Stimulated activated CD8-positive, alpha-beta memory T cell treated with anti-CD3 and anti-CD28 coated beads, Interleukin-4, amount 100 ng/mL, for 1 hour (primary cell): ENCODE measurements at places on chromosomes 12 and 14.

DNA sequence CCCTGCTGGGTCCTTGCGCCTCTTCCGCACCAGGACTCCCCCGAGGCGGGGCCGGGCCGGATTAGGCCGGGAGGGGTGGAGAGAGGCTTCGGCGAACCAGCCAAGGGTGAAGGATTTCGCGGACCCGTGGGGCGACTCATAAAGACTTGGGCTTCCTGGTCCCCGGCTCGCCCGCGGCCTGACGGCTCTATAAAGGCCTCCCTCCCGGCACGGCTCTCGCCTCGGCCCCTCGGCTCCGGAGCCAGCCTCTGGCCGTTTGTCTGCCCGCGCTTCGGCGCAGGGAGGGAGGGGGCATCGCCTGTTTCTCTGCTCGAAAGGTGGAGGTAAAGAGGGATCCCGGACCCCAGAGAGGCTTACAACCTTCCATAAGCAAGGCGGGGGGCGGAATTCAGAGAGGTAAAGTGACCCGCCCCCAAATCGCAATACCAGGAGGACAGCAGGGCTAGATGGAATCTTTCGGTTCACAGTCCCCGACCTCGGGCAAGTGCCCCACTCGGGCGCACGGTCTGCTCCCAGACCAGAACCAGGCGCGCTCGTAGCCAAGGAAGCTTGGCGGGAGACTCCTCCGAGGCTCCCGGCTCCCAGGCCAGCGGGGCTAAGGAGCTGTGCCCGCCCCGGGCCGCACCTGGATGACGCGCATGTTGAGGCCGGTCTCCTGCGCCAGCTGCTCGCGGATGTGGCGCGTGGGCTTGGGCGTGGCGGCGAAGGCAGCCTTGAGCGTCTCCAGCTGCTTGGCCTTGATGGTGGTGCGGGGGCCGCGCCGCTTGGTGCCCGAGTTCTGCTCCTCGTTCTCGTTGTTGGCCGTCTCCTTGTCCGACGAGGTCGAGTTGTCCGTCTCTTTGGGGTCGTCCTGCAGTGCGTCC, 3.9 kb downstream of the LHX5 start:
- DNase-seq = no peak

DNA sequence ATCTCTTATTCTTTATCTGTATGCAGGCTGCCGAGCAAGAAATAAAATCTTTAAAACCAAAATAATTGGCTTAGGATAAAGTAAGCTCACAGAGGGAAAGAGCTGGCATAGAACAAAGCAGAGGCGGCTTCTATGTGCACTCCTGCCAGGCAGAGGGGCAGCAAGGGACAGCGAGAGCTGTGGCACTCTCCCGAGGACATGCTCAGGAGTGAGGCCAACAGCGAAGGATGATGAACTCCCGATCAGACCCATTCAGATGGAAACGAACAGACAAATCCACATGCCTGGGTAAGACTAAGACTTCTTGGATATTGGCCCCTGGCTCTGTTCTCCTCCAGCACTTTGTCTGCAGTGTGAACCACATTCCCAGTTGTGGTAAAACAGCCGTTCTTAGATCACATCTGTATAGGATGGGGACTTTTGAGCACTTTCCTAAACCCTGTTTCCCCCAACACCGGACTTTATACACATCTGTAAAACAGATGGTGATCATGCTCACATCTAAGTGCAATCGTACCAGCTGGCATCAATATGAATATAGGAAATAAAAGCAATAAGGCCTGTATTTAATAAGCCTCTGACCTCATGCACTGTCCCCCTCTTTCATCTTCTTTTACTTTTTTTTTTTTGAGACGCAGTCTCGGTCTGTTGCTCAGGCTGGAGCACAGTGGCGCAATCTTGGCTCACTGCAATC, 134.1 kb downstream of the PPM1H start:
- no peak for DNase-seq

DNA sequence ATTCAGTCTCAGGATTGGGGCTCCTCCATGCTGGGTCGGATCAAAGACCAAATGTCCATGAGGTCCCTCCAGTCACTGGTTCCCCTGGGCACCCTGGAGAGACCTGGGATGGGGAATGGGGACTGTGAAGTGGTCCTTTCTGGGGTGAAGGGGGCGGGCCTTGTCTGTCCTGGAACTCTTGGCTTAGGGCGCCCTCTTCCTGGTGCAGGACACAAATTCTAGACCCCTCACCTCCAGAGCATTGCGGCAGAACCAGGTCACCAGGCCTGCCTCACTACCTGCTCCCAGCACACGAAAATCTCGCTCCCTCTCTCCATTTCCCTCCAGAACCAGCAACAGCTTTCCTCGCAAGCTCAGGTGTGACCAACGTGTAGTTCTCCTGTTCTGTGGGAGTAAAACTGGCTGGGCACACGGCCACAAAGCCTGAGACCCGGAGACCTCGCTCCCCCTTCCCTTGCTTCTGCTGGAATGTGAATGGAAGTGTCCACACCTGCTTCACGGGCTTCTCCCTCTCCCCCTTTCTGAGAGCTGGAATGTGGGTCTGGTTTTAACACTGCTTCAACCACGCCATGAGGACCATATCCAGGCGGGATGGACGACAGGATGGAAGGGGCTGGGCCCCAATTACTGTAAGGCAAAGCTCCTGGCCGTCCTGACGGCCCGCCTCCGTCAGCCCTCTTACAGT, 112.7 kb downstream of the SCARB1 start:
- DNase-seq = no peak

GRCh38 chr12:1083889-1084262, 92.9 kb downstream of the ERC1 start:
- DNase-seq = no peak
